ENCODE measurements at places on chromosomes 3 and 15.

DNA sequence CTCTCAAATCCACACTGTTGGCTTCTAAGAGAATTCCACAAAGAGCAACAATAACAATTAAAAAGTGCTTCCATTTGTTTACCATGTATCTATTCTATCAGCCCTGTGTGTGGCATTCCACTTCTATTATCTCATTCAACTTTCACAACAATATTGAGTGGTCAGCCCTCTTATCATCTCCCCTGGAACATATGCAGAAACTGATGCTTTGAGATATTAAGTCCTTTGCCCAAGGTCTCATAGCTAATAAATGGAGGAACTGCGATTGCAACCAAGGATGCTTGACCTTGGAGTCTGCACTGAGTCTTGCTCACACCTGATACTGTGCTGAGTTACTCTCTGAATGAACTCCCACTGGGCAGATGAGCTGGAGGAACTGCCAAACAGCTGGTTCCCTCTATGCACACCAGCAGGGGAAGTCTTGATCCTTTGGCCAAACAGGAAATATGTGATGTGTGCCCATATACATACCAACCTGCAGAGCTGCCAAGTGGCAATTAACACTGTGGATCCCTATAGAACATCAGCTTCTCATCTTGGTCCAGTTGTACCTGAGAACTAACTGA, 144.7 kb upstream of the WNT5A start:
- no peak for DNase-seq

- DNase-seq: no peak
Measured at GRCh38 chr3:111735243-111735758, 123.8 kb upstream of the PHLDB2 start.

DNA sequence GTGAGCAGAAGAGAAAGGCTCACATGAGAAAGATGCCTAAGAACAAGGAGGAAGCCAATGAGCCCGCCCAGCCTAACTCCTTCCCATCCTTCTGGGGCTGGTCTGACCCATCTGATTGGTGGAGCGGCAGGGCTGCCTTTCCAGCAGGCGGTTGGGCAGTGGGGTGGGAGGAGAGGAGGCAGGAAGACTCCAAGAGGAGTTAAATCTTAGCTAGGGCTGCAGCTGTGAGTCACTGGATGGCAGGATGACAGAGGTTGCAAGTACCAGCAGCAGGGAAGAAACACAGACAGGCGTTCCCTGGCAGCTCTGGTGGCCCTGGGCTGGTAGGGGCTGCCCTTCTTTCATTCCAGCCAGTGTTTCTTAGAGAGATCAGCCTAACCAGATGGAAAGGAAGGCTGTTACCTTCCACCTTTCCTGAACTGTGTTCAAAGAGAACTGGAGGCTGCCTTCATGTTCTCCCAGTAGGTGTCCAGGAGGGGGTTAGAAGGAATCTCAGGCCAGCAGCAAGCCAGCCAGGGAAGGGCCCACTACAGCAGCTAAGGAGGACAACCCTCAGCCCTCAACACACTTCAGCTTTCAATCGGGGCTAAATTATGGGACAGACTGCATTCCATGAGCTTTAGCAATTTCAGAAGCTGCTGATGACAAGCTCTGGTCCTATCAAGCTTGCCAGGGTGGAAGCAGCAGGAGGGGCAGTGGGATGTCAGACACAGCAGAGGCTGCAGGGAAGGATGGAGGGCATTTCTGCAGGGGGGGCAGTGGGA, 50.3 kb downstream of the CHSY1 start:
- no peak for DNase-seq

- no peak for DNase-seq
Measured at GRCh38 chr3:62051506-62051905, 321.8 kb downstream of the FEZF2 start.
